ENCODE measurements at places on chromosomes 16 and 17.

GRCh38 chr16:27259710-27260109 is 8.9 kb downstream of the NSMCE1 start:
- DNase-seq: no peak

GRCh38 chr16:83648347-83648746 is 159.4 kb upstream of the HSBP1 start:
- DNase-seq: no peak

- no peak for DNase-seq
Observed at GRCh38 chr17:76670718-76671122, 27.2 kb upstream of the ST6GALNAC1 start.

DNA sequence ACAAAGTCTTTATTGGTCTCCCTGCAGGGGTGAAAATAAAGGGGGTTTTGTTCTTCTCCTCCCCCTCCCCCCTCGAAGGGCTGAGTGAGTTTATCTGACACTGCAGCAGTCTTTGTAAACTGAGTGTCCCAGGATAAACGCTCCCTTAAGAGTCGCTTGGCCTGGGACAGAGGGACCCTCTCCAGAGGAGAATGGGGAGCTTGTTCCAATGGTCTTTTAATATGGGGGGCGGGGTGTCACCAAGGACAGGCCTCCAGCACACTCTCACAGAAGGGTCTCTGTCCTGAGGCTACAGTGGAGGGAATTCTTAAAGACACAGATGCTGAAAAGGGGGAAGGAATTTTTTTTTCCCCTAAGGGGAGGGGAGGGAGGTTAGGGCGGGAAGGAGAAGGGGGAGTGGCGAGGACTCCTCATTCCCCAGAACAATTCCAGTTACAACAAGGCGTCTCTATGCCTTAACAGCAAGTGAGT is 455.5 kb downstream of the SOX9 start:
- DNase-seq: no peak

DNA sequence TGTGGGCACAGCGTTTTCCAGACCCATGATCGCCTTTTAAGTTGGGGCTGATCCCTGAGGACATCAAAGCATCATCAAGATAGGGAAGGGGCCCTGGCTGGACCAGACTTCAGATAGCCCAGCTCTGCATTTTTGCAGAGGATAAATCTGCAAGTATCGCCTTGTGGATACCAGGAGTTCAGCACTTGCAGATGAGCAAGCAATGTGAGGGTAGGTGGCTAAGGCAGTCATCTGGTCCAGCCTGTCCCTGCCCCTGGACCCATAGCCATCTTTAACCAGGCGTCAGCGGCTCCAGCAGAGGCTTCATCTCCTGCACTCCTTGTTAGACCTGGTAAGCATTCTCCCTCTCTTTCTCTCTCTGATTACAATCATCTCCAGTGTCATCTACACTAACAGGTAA is 9.0 kb upstream of the MRPS23 start:
- no peak for DNase-seq

DNA sequence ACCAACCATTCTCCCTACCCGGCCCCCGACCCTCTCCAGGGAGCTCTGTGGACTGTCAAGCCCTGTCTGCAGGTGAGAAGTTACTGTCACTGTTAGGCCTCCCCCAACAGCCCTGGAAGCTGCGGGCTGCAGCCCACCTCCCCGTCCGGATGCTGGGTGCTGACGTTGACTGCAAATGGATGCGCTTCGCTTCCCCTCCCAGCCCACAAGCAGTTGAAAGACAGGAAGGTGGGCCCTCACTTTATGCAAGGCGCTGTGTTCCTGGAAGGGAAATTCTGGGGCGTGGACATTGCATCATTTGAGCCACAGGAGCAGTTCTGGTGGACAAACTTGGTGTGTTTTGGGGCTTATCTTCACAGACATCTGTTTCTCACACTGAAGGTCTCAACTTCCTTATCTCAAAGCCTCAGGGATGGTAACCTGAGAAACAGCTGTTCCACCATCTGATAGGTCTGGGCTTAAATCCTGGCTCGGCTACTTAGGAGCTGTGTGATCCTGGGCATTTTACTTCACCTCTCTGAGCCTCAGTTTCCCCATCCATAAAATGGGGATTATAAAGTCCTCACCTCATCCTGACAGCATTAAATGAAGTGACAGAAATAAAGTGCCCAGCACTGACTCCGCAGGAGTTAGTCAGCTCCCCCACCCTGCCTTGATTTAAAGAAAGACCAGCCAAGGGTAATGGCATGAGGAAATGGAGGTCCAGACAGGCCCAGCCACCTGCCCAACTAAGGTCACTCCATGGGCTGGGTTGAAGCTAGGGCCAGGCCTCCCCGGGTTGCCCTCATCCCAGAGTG is 4.6 kb upstream of the DRC7 start:
- DNase-seq: no peak

DNA sequence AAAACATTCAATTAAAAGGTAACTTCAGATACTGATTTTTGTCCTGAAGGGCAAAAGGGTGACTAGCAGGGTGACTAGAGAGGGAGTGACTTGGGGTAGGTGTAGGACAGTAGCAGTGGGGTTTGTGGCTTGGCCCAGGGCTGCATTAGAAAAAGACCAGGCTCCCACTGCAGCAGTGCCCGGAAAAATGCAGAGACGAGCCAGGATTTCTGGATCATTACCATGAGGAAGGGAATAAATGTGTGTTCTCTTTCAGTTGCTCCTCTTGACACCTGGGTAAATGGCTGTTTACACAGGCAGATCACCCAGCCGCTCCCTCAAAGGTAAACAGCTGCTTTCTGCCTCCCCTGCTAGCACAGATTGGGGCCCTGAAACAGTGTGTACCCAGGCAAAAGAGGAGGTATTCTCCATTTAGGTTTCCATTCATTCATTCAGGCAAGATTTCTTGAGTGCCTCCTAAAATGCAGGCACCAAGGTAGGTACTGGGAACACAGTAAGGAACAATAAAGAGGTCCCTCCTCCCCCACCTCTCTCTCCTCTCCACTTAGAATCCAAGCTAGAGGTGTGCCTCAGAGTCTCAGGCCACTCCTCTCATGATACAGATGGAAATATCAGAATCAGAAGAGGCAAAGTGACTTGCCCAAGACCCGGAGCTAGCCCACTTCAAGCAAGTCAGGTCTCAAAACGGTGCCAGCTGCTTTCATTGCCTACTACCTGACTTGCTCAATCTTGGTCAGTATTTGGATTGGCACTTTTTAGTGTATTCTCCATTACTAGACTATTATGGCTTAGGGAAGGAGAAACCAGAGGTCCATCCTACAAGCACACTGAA is 15.2 kb upstream of the TOX3 start:
- no peak for DNase-seq

DNA sequence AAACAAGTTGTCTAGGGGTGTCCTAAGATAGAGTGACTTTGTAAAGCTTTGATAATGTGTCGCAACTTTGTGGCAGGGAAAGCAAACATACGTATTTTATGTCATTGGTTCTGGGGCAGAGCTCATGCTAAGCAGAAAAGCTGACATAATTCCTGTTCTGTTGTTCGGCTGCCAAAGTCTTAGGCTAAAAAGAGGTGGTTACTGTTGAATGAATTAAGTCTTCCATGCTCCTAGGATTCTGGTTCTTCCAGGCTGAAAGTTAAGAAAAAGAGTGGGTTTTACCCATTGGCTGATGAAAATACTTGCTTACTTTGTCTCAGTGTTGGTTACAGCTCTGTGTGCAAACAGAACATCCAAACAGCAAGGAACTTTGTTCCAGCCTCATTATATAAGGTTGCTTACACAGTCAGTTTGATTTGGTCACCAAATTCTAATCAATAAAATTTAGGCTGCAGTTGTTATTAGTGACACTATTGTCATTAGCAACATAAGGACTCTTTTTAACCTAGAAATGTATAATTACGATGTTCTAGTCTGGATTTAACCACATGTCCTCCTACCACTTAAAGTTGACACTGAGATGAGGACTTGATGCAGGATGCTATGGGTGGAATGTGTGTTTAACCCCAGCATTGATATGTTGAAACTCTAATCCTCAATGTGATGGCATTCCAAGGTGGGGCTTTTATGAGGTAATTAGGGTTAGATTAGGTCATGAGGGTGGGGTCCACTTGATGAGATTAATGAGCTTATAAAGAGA is 114.0 kb upstream of the GOT2 start:
- no peak for DNase-seq

- DNase-seq: no peak
Observed at GRCh38 chr17:33015716-33016346, 24.2 kb downstream of the SPACA3 start.

DNA sequence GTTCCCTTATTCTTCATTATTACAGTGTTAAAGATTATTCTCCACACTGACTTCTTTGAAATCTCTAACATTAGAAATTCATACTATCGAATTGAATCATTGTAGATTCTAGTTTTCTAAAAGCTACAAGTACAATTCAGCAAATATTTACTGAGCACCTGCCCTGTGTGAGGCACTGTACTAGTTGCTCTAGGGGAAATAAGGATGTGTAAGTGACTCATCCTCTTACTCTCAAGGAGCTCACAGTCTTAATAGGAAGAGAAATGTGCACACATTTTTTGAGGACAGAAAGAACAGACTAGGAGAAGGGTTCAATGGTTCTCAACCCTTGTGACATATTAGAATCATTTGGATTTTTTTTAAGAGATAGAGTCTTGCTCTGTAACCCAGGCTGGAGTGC is 7.7 kb upstream of the SLFN12L start:
- no peak for DNase-seq

- DNase-seq: no peak
Observed at GRCh38 chr16:83029467-83029866, 402.7 kb downstream of the CDH13 start.

DNA sequence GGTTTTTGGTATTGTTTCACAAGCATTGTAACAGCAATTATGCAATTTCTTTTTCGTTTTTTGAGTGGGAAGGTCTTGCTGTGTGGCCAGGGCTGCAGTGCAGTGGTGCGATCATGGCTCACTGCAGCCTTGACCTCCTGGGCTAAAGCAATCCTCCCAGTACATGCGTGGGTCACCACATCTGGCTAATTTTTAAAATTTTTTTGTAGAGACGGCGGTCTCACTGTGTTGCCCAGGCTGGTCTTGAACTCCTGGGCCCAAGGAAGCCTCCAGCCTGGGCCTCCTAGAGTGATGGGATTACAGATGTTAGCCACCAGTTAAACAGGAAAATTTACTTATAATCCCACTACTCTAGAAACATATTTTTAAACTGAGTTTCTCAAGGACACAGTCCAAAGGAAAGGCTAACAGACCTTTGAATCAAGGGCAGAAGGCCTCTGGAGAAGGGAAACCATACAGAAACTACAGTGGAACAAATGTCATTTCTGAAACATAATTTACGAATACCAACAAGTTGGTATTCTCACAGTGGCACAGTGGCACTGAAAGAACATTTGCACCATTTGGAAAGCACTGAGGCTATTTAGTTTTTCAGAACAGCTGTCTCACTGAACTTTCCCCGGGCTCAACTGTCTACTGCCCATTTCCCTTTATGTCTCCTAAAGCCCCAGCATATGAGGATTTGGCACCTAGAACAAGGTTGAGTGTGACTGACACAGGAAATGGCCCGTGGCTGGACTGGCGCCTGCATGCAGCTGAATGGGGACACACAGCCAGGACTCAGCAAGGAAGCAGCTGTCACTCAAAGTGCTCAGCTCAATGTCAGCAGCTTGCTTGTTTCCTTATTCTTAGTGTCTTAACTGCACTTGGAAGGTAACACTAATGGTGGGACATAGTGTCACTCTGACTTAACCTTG is 2.8 kb upstream of the PRKAR1A start:
- no peak for DNase-seq

DNA sequence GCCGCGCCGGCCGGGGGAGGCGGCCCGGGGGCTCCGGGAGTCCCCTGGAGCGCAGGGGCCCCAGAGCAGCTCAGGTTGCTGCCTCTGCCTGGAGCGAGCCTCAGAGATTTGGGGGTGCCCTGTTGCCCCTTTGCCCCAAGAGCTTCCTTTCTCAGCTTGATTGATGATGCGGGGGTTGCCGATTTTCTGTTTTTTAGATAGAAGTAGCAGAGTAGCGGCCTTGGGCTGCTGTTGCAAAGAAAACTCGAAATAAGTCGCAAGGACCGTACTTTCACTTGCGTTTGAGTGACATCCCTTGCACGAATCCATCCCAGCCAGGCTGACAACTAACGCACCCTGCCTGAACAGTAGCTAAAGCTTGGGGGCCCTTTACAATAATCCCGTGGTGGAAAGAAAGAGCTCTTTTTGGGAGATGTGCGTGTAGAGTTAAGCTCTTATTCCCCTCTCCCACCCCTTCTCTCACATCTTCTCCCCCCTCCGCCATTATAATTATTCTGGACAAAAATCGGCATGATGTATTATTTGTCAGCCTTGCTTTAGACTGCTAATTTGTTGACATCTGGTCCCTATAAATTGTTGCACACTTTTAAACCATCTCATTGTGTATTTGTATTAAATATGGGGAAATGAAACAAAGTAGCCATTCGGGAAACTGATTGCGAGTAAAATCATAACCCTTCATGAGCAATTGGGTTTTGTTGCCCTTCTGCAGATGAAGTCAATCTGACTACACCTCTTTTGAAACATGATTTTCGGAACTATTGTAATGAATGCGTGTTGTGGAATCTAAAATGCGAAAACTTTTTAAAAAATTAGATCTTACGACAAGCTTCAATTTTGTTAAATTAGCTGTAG is 873 bp downstream of the USP10 start:
- no peak for DNase-seq

DNA sequence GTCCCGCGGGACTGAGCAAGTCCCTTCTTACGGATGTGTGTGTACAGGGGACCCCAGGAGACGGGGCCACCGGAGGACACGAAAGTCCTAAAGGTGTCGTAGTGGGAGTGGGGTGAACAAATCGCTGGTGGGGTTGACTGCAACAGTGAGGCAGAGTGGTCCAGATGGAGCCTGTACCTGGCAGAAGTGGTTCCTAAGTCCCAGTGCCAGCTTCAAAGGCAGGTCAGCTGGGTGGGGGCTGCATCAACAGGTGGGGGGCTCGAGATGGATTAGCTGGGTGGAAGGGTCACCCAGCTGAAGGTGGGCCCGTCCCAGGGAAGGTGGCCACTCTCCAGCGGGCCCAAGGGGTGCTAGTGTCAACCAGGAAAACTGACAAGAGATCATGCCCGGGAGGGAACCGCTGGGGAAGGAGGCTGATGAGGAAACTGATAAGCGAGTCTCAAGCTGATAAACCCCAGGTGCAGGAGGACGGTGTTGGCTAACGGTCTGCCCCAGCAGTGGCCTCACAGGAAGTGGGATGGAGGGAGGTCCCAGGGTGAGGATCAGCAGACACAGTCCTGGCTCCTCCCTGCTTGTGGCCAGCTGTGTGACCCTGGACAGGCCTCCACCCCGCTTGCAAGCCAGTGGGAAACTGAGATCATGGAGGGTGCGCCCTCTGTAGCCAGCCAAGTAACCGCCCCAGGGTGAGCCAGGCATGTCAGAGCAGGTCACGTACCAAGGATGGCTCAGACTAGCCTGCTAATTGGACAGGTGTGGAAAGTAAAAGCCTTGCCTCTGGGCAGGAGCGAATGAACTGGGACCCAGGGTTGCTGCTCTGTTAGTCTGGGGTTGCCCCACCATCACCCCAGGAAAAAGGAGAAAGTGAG is 1.0 kb downstream of the ORAI3 start:
- DNase-seq: peak; percentile 75

All from T-helper 2 cell (primary cell).